ENCODE measurements at places on chromosomes 7 and 10.

GRCh38 chr10:58356756-58357155 is 21.9 kb downstream of the UBE2D1 start:
- no peak for DNase-seq

DNA sequence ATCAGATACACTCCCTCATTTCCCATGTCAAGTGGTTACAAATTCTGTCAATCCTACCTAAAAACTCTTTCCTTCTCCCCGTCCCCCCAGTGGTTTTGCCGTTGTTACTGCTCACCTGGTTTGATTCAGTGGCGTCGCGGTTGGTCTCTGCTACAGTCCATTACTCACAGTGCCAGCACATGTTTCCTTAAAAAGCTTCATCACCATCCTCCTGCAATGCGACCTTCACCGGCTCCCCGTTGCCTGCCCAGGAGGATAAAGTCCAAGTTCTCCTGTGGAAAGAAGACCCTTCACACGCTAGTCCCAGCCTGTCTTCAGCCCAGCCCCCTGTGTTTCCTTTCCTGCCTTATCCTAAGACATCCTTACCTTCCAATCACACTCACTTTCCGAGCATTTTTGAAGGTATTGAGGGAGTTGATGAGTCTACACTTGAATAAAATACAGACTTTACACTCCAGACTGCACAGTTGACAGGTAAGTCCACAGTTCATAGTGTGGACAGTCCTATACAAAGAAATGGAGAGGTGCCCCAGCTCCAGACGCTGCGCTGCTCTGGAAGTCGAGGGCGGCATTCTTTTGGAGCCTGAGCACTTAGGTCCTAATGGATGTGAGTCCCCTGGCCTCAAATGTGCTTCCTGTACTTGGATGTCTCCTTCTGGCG is 3.4 kb upstream of the LARP4B start:
- DNase-seq, result no peak

GRCh38 chr7:142583446-142583845 is 165.8 kb upstream of the PRSS1 start:
- DNase-seq, result no peak

DNA sequence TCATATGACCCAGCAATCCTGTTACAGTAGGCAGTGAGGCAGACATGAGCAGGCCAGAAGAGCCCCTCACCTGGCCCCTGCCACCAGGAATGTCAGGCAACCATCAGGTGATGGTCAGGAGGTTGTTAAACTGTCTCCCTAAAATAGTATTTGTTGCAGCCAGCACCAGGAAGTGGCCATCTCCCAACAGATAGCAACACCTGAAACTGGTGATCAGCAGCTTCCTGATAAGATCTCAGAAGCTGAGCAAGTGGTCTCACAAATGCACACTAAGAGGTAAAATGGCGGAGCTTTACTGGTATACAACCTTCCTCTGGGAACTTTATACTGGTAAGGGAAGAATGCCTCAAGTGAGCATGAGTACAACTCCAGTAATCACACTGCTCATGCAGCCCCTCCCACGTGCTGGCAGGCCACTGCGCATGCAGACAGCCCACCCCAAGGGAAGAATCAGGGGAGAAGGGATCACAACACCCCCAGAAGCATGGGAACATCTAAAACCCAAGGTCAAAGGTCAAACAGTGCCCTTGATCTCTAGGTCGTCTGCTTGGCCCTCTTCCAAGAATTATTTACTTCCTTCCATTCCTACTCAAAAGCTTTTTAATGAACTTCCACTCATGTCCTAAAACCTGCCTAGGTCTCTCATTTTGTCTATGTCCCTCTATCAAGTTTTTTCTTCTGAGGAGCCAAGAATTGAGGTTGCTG is 133.5 kb downstream of the DOCK4 start:
- DNase-seq, result no peak

GRCh38 chr10:13340626-13341376 is 7.3 kb downstream of the SEPHS1 start:
- DNase-seq, result no peak

- DNase-seq, result no peak
Observed at GRCh38 chr10:29304264-29304994, 15.6 kb downstream of the LYZL1 start.
